ENCODE measurements at places on chromosomes 6 and 20. TPM values are rescaled to one million over a fixed set of nuclear protein-coding genes. Genes with fewer than 3 reads are reported as not detected.

Gene SRSF12
- 2.3 TPM for total RNA-seq

GRCh38 chr6:154951345-154952200 is 43.5 kb upstream of the TIAM2 start:
- no peak overlapping the region for H3K4me3 ChIP-seq
- DNase-seq = no peak
- no peak overlapping the region for H3K27ac ChIP-seq

DNA sequence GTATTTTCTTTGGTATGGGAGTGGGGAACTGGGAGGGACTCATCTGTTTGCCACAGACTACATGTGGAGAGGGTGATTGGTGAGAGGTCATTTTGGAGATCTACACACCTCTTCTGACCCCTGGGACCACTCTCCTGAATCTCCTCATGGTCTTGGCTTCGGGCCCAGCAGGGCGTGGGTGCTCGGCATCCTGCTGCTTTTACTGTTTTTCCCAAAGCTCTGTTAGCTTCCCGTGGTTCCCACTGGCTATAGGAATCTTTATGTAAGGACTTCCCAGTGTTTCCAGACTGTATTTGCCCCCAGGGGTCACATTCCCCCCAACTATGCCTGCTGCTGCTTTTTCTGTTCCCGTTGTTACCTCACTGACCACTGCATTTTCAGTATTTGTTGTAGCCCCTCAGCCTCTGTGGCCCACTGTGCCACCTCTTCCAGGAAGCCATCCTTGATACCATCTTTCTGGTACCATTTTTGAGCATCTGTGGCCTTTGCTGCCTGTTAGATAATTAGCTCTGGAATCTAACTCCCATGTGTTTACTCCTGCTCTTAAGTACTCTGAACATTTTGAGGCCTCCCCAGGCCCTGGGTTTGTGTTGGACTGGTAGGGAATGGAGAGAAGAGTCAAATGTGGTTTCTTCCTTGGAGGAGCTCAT is 14.9 kb downstream of the PLCG1 start:
- DNase-seq = peak; percentile 26
- no peaks in the 10 kb centered on the region for H3K27me3 ChIP-seq
- no peak overlapping the region for H3K4me3 ChIP-seq
- no peaks in the 10 kb centered on the region for H3K4me1 ChIP-seq
- H3K36me3 ChIP-seq = no peaks in the 10 kb centered on the region

- H3K4me3 ChIP-seq = no peak overlapping the region
- H3K4me1 ChIP-seq = peaks cover 5% of the 10 kb centered on the region
- no peak overlapping the region for H3K27ac ChIP-seq
- no peak for DNase-seq
- H3K27me3 ChIP-seq = no peaks in the 10 kb centered on the region
Observed at GRCh38 chr20:33999025-33999649, 5.4 kb downstream of the RALY start.

GRCh38 chr6:52843605-52844004 is 3.0 kb upstream of the GSTA5 start:
- H3K27ac ChIP-seq = no peak overlapping the region
- DNase-seq = no peak
- no peak overlapping the region for H3K4me3 ChIP-seq
- no peaks in the 10 kb centered on the region for H3K4me1 ChIP-seq
- no peaks in the 10 kb centered on the region for H3K36me3 ChIP-seq

- no peaks in the 10 kb centered on the region for H3K4me1 ChIP-seq
- H3K4me3 ChIP-seq = no peak overlapping the region
- DNase-seq = no peak
Observed at GRCh38 chr6:155648301-155648700, 192.7 kb upstream of the NOX3 start.

- no peaks in the 10 kb centered on the region for H3K36me3 ChIP-seq
- H3K4me3 ChIP-seq = peak overlapping the region; percentile 94
- H3K27ac ChIP-seq = peak overlapping the region; percentile 36
- H3K27me3 ChIP-seq = peaks cover 5% of the 10 kb centered on the region
- peaks cover 37% of the 10 kb centered on the region for H3K4me1 ChIP-seq
Observed at GRCh38 chr20:1392443-1392692, 486 bp downstream of the FKBP1A start.

Data from kidney (tissue), 22 donors.